ENCODE measurements at places on chromosomes 5 and 9.
A peak's percentile ranks its signal among the peaks of the same experiment; 100 is the strongest.

- no peak for DNase-seq
Observed at GRCh38 chr5:146218168-146218567, 14.8 kb downstream of the RBM27 start.

DNA sequence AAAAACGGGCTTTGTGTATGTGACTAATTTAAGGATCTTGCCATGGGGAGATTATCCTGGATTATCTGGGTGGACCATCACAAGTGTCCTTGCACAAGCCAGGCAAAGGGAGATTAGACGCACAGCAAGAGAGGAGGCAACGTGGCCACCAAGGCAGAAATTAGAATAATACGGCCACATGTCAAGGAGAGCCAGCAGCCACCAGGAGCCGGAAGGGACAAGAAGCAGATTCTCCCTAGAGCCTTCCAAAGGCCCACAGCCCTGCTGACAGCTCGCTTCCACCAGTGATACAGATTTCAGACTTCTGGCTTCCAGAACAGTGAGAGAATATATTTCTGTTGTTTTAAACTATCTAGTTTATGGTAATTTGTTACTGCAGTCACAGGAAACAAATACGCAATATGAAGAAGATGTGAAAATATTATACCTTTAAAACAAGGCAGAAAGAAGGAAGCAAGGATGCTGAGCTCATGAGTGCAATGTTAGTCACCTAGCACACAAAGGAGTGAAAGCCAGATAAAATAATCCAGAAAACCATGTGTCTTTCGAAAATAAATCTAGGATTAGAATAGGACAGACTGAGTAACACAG lies 28.7 kb upstream of the F2RL1 start:
- DNase-seq, result no peak

DNA sequence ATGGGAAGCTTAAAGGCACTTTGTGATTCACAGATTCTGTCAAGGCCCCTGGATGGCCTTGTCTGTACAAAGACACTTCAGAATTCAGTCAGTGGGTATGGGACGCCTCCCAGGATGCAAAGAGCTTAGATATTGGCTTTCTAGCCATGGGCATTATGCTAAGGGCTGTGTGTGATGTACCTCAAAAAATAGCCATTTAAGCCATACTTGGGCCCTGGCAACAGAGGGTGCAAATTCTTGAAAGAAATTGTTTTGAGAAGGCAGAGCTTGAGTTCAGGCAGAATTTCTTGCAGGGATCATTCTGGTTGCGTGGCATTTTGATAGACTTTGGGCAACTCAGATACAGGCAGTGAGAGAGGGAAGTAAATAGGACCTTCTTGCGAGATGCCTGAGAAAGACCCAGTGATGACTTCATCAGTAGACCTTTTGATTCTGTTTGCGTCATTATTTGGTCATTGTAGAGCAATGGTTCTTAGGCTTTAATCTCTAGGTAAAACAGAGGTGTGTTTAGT lies 3.9 kb downstream of the CYFIP2 start:
- DNase-seq, result no peak

DNA sequence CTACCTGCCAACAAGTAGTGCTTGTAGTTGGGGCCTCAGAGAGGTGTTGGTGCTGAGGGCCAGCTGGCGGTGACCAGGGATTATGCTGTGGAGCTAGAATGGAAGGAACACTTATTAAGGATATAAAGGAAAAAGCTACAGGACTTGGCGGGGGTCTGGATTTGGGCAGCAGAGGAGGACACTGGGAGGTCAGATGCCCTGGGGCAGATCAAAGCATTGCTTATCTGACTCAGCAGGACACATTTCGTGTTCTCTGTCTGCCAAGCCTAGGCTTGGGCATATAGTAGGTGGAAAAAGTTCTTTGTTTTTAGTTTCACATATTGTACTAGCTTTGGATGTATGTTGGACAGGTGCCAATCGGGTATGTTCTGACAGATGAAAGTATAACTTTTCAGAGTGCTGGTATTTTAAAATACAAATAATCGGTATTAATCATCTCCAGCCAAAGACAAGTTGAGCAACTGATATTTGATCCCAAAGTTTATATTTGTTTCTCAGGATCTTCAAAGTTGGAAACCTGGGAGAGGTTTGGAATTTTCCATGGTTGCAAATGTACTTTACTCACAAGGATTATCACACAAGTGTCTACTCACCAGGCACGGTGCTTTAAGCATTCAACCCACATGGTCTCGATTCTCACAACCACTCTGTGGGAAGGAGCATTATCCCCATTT lies 69.4 kb downstream of the IQGAP2 start:
- DNase-seq, result no peak

GRCh38 chr5:5331848-5332247 lies 90.6 kb upstream of the ICE1 start:
- peak; percentile 23 for DNase-seq

GRCh38 chr9:79616013-79616412 lies 44.2 kb downstream of the TLE4 start:
- DNase-seq, result peak; percentile 43

DNA sequence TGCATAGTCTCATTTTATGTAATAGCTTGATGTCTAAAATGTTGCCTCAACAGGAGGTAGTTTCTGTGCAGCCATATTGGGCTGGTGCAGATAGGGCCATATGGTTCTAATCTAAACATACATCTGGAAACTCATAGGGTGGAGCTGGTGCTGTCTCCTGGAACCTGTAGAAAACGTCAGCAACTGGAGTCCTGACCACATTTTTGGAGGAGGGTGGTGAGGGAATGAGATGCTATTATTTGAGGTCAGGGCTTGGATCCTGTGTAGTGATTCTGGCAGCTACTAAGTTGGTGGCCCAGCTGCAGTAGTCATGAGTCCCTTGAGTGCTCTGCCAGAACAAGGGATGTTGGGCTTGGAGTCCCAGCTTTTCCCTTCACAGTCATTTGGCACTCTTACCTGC lies 14.1 kb downstream of the MAN2A1 start:
- DNase-seq, result peak; percentile 11

DNA sequence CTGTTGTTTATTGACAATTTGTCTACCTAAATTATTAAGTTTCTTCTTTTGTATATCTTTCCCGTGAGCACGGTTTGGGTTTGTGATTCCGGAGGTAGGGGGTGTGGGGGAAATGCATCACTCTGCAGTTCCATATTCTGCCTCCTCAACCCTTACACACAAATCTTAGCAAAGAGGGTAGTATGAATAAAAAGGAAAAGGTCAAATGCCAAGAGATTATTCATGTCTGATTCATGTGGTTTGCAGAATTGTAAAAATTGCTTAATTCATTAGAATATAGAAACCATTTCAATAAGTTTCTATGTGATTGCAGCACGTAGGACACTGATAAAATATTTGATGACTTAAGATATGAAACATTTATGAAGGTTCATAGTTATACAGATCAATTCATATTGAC lies 601.9 kb downstream of the SEMA5A start:
- DNase-seq, result peak; percentile 51

DNA sequence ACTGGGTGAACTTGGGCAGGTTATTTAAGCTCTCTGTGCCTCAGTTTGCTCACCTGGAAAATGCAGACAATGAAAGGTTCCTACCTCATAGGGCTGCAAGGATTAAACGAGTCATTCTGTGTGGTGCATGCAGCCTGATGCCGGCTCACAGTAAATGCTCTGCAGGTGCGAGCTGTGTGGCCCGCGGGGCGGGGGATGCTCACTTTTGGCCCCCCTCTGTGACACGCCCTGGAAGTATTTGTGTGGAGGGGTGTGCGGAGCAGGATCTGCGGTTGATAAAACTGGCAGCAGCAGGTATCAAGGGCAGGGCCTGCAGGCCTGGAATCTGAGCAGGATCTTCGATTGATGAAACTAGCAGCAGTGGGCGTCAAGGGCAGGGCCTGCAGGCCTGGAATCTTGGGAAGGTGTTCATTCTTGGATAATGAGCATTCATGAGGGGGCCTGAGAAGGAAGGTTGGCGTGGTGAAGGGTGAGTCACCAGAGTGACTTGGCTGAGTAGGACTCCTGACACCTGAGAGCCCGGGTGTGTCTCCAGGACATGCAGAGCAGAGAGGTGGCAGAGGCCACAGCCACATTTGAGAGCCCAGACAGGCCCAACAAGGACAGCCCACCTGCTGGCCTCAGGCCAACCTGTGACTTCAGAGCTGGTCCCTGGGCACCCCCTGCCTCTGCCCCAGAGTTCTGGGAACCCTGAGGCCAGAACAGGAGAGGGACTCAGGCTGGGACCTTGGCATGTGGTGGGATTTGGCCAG lies 11.9 kb downstream of the UNC5A start:
- no peak for DNase-seq

GRCh38 chr5:139733010-139733688 lies 62.5 kb upstream of the PSD2 start:
- DNase-seq, result no peak

GRCh38 chr5:177304392-177305119 lies 957 bp downstream of the PRELID1 start:
- peak; percentile 38 for DNase-seq

DNA sequence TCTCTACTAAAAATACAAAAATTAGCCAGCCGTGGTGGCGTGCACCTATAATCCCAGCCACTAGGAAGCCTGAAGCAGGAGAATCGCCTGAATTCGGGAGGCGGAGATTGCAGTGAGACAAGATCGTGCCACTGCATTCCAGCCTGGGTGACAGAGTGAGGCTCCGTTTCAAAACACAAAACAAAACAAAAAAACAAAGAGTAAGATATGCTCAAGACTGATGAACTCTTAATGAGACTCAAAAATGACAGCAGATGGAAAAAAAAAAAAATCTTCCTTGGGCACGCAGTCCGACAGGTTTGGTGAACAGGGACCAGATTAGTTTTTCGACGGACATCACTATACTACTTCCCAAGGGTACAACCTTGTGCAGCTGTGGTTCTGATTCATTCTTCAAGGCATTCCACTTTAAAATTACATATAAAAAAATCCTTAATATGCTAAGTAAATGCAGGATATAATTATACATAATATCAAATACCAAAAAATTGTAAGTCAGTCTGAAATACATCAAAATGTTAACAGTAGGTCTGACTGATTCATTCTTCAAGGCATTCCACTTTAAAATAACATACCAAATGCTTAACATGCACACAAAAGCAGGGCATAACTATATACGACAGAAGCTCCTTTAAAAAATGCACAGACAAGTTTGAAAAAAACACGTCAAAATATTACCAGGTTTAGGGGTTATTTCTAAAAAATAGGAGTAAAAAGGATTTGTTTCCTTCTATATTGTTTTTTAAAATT lies 12.3 kb downstream of the PSIP1 start:
- DNase-seq, result no peak

DNA sequence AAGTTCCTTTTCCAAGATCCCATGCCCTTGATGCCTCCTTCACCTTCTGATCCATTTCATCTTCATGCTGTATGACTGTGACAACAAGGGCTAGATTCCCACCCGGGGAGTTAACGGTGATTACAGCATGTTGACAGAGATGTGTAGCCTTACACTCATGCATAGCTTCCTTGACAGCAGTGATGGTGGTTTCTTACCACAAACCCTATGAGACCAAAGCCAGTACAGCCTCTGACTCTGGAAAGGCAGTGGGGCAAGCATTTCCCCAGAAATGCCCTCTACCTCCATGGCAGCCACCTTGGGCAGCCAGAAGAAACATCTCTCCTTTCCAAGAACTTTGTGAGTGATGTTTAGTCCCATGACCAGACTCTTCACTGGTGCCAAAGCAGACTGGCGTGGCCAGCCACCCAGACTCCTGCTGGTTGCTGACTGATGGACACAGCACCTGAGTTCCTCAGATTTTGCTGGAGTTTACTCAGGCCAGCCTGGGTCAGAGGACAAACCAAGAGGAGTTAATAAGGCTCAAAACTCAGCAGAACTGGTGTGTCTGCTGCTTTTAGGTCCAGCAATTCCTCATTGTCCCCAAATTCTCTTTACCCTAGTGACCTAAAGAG lies 199.7 kb upstream of the SLC27A6 start:
- DNase-seq, result no peak

GRCh38 chr9:130138791-130139190 lies 33.4 kb upstream of the NCS1 start:
- peak; percentile 90 for DNase-seq

DNA sequence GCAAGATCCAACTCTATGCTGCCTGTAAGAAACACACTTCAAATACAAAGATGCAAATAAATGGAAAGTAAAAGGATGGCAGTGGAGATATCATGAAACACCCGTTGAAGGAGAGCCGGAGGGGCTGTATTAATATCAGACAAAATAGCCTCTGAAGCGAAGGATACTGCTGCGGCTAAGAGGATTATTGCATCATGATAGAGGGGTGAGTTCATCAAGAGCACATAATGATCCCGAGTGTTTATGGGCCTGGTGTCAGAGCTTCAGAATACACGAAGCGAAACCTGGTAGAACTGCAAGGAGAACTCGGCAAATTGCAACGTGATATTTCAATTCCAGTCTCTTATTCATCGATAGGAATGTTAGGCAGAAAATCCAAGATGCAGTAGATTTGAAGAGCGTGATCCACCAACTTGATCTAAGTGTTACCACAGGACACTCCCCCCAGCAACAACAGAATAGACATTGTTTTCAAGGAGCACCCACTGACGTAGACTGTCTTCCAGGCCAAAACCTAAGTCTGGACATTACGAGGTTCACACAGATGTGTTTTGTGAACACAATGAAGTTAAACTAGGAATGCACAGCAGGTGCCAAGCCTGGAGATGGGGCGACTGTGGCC lies 27.7 kb upstream of the QSOX2 start:
- DNase-seq, result peak; percentile 26

DNA sequence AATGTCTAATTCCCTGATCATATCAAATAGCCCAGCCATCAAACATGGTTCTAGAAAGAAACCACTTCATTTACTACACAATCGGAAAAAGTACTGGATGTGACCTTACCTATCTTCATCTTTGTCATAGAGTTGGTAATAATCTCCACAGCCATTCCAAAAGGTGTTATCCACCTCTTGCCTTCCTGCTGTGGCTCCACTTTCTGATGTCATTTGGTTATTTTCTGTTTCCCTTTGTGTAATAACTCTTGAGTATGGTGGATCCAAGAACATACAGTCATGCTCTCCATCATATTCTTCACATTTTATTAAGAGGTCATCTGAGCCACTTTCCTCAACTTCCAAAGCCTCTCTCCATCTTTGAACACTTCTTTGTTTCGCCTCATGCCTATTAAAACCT lies 31.7 kb downstream of the PJA2 start:
- DNase-seq, result no peak

- DNase-seq, result no peak
Observed at GRCh38 chr5:154944716-154945115, 3.8 kb downstream of the MRPL22 start.

- no peak for DNase-seq
Observed at GRCh38 chr9:106779796-106780195, 83.2 kb upstream of the ZNF462 start.

GRCh38 chr5:32545102-32545800 lies 40.1 kb upstream of the SUB1 start:
- no peak for DNase-seq

GRCh38 chr9:110069326-110070248 lies 138.4 kb downstream of the C9orf152 start:
- peak; percentile 96 for DNase-seq

GRCh38 chr5:135016861-135017290 lies 17.2 kb downstream of the PITX1 start:
- DNase-seq, result no peak

DNA sequence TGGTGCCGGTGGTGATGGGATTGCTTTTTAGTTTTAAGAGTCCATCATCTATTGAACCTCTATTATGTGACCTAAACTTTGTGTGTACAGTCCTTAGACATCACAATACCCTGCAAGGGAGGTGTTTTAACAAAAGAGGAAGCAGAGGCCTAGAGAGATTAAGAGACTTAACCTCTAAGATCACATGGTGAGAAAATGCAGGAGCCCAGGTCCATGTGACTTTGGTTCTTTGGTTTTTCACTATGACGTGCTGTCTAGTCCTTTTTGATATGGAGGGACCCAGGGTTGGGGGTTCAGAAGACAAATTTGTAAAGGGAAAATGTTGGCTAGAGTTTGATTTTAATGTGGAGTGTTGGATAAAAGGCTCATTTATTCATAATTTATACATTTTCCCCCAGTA lies 34.1 kb upstream of the TRMT10B start:
- DNase-seq, result no peak
